ENCODE measurements at places on chromosomes 16 and 17. TPM values are rescaled to one million over a fixed set of nuclear protein-coding genes. Genes with fewer than 3 reads are reported as not detected.

TMC6 gene
- 31.2 TPM for total RNA-seq

- H3K27ac ChIP-seq = no peak overlapping the region
- H3K27me3 ChIP-seq = no peaks in the 10 kb centered on the region
- DNase-seq = no peak
- H3K4me1 ChIP-seq = peaks cover 28% of the 10 kb centered on the region
These were observed 3.8 kb downstream of the HSDL1 start for GRCh38 chr16:84141143-84141670.

MAF gene
- 70.3 TPM for total RNA-seq

GRCh38 chr17:43578699-43579565, 32.8 kb upstream of the ETV4 start:
- peak overlapping the region; percentile 17 for H3K27ac ChIP-seq
- no peak for DNase-seq
- H3K36me3 ChIP-seq = no peaks in the 10 kb centered on the region
- H3K4me3 ChIP-seq = no peak overlapping the region

CDRT4 gene
- total RNA-seq = 10.1 TPM

KRTAP1-1 gene
- not detected for total RNA-seq

SOST gene
- total RNA-seq = not detected

DNA sequence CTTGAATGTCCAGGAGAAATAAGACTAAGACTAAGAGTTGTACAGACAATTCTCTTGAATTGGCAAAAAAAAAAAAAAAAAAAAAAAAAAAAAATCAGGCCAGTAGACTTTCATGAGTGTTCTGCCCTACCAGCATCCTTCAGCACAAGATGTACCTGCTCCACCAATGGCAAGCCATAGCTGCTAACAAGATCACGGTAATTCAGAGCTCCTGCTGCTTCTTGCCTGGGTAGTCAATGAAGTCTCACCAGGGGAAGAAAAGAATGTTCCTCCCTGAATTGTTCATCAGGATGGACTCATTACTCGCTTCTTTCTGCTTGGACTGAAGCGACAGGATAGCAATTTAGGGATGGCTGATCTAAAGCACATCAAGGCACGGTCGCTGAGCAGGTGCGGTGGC, 31.1 kb upstream of the APOH start:
- no peak for DNase-seq
- peaks cover 2% of the 10 kb centered on the region for H3K4me1 ChIP-seq
- H3K4me3 ChIP-seq = no peak overlapping the region

- H3K4me3 ChIP-seq = no peak overlapping the region
- DNase-seq = no peak
- no peak overlapping the region for H3K27ac ChIP-seq
- H3K27me3 ChIP-seq = no peaks in the 10 kb centered on the region
- H3K4me1 ChIP-seq = peaks cover 29% of the 10 kb centered on the region
- H3K36me3 ChIP-seq = peaks cover 26% of the 10 kb centered on the region
These were observed 88.5 kb downstream of the HELZ start for GRCh38 chr17:67156269-67157199.

GRCh38 chr16:46719528-46719927, 28.6 kb downstream of the MYLK3 start:
- H3K4me3 ChIP-seq = no peak overlapping the region
- H3K4me1 ChIP-seq = no peaks in the 10 kb centered on the region
- H3K36me3 ChIP-seq = no peaks in the 10 kb centered on the region
- DNase-seq = peak; percentile 57
- H3K27ac ChIP-seq = no peak overlapping the region

JPH3 gene
- 3.1 TPM for total RNA-seq

IRX6 gene
- 0.63 TPM for total RNA-seq

SDR42E1 gene
- not detected for total RNA-seq

DNA sequence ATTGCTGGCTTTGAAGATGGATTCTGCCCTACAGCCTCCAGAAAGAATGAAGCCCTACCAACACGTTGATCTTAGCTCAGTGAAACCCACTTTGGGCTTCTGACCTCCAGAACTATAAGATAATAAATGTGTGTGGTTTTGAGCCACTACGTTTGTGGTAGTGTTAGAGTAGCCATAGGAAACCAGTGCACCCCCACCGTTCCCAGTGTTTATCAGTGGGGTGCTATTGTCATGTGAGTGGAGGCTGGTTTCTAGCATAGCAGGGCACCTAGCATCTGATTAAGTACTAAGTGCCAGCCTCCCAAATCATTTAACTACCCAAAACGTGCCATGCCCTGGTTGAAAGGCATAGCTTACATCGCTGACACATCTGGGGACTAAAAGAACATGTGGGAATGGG, 423.9 kb downstream of the UTP18 start:
- no peak for DNase-seq
- H3K27me3 ChIP-seq = no peaks in the 10 kb centered on the region
- H3K27ac ChIP-seq = no peak overlapping the region
- no peaks in the 10 kb centered on the region for H3K36me3 ChIP-seq

ODAD4 gene
- 1.9 TPM for total RNA-seq

CBFA2T3 gene
- not detected for total RNA-seq

DNA sequence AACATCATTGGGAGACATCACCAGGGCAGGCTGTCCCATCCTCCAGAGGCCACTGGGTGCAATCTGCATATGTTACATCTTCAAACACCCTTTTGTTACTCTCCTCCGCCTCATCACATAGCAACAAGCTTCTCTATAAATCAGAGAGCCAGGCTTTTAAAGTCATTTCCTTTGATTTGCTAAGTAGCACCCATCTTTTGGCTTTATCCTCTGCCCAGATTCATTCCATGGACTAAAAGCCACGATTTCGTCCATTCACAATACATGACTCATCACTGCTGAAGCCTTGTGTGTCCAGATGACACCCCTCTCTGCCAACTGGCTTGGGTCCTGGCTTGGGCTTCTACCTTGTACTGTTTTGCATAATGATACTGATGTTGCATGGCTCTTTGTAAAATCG, 2.0 kb upstream of the KRT38 start:
- peaks cover 21% of the 10 kb centered on the region for H3K27me3 ChIP-seq
- no peaks in the 10 kb centered on the region for H3K4me1 ChIP-seq
- no peak overlapping the region for H3K4me3 ChIP-seq

DNA sequence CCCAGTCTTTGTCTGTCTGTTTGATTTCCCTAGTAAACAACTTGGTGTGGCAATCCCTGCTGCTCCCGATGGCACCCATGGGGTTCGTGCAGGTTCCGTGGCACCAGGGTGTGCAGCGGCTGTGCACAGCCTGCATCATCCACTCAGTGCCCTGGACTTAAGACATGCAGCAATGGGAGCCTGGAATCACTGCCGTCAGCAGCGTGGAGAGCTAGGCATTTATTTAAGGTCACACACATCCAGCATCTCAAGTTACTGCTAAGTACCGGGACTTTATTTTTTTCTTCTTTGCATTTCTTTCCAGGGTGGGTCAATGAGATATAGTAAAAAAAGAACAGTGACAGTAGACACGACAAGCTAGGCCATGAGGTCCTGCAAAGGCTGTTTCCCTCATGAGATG, 2.8 kb downstream of the DHRS7C start:
- no peaks in the 10 kb centered on the region for H3K36me3 ChIP-seq
- no peak overlapping the region for H3K4me3 ChIP-seq
- H3K4me1 ChIP-seq = peaks cover 9% of the 10 kb centered on the region
- no peaks in the 10 kb centered on the region for H3K27me3 ChIP-seq
- no peak for DNase-seq

- DNase-seq = no peak
- peaks cover 20% of the 10 kb centered on the region for H3K36me3 ChIP-seq
- H3K27me3 ChIP-seq = no peaks in the 10 kb centered on the region
- peaks cover 13% of the 10 kb centered on the region for H3K4me1 ChIP-seq
- H3K27ac ChIP-seq = no peak overlapping the region
- no peak overlapping the region for H3K4me3 ChIP-seq
These were observed 5.5 kb downstream of the CYLD start for GRCh38 chr16:50747207-50747956.

DNA sequence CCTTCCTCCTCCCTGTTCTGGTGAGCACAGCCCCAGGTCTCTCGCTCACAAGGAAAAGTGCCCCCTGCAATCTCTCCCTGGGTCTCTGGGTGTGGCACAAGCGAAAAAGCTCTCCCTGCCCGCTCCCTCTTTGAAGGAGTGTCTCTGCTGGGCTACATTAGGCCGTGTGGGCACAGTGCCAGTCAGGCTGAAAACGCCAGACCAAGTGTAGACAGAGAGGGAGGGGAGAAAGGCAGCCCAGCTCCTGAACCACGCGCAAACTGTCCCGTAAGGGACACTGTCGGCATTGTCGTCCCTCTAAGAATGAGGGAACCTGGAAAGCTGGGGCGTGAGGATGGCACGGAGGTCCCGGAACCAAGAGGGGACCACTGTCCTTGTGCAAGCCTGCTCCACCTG, 3.9 kb downstream of the SMIM5 start:
- no peak for DNase-seq
- peaks cover 2% of the 10 kb centered on the region for H3K36me3 ChIP-seq
- no peak overlapping the region for H3K27ac ChIP-seq
- H3K4me3 ChIP-seq = no peak overlapping the region
